ENCODE measurements at places on chromosomes 7 and 10. TPM values are rescaled to one million over a fixed set of nuclear protein-coding genes. Genes with fewer than 3 reads are reported as not detected.

Gene HOXA6
- polyA plus RNA-seq = 0.26 TPM

Gene MKI67
- polyA plus RNA-seq = 3.6 TPM

Gene ABCA13
- polyA plus RNA-seq = 0.02 TPM

Gene CLRN3
- 0.22 TPM for polyA plus RNA-seq

Gene CABCOCO1
- polyA plus RNA-seq = 1.0 TPM

Gene OR2A42
- polyA plus RNA-seq = 0.15 TPM

Gene EPO
- 0.06 TPM for polyA plus RNA-seq

Gene MACC1
- 1.1 TPM for polyA plus RNA-seq

Gene OPALIN
- polyA plus RNA-seq = not detected

Gene SHTN1
- polyA plus RNA-seq = 2.9 TPM

GRCh38 chr10:113047605-113047962, 97.5 kb downstream of the TCF7L2 start:
- H3K4me3 ChIP-seq = no peak overlapping the region
- no peaks in the 10 kb centered on the region for H3K4me1 ChIP-seq
- H3K36me3 ChIP-seq = no peaks in the 10 kb centered on the region
- H3K27me3 ChIP-seq = no peaks in the 10 kb centered on the region
- no peak for DNase-seq

- H3K4me1 ChIP-seq = peaks cover 14% of the 10 kb centered on the region
- no peak for DNase-seq
- H3K36me3 ChIP-seq = no peaks in the 10 kb centered on the region
These were observed 14.6 kb downstream of the AMZ1 start for GRCh38 chr7:2702594-2702957.

DNA sequence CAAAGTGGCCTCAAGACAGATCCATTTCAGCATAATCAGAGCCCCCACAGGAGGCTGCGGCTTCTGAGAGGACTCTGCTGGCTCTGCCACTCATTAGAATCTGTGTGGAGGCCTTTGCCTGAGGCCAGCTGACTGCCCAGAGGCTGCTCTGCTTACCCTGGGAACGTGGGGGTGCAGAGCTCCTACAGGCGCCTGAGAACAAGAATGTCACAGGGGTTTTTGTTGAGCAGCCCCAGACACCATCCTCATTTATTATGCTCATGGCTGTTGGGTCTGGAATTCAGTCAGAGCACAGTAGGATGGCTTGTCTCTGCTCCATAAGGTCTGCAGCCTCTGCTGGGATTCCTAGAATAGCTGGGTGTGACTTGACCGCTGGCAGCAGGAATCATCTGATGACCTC, 101.8 kb upstream of the GDF10 start:
- no peaks in the 10 kb centered on the region for H3K36me3 ChIP-seq
- no peak for DNase-seq
- H3K27me3 ChIP-seq = no peaks in the 10 kb centered on the region
- no peak overlapping the region for H3K27ac ChIP-seq

- DNase-seq = no peak
- no peaks in the 10 kb centered on the region for H3K36me3 ChIP-seq
- H3K4me1 ChIP-seq = peaks cover 55% of the 10 kb centered on the region
- H3K27me3 ChIP-seq = no peaks in the 10 kb centered on the region
These were observed 16.3 kb downstream of the SMURF1 start for GRCh38 chr7:99127636-99128035.

DNA sequence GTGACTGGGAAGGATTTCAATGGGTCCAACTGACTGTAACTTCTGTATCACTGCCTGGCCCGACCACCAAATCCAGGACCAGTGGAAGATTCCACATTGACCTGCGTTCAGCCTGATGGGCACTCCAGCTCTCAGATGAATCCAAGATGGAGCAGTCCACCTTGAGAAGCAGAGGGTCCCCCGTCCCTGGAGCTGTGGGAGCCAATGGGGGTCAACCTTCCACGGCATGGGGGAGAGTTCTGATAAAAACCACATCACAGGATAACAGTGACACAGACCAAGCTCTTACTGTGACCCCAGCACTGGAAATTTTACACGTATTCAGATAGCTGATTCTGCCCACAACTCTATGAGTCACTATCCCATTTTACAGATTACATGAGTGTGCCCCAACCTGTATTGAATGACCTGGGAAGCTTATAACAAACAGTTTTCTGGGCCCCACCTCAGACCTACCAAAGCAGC, 11.2 kb downstream of the ZCCHC24 start:
- no peak overlapping the region for H3K27ac ChIP-seq
- no peak for DNase-seq
- H3K4me1 ChIP-seq = peaks cover 46% of the 10 kb centered on the region
- peaks cover 5% of the 10 kb centered on the region for H3K36me3 ChIP-seq

- H3K4me1 ChIP-seq = peaks cover 29% of the 10 kb centered on the region
- H3K4me3 ChIP-seq = no peak overlapping the region
- DNase-seq = no peak
- no peaks in the 10 kb centered on the region for H3K36me3 ChIP-seq
- H3K27me3 ChIP-seq = peaks cover 20% of the 10 kb centered on the region
- no peak overlapping the region for H3K27ac ChIP-seq
These were observed 132.1 kb upstream of the BTBD16 start for GRCh38 chr10:122138831-122139625.

DNA sequence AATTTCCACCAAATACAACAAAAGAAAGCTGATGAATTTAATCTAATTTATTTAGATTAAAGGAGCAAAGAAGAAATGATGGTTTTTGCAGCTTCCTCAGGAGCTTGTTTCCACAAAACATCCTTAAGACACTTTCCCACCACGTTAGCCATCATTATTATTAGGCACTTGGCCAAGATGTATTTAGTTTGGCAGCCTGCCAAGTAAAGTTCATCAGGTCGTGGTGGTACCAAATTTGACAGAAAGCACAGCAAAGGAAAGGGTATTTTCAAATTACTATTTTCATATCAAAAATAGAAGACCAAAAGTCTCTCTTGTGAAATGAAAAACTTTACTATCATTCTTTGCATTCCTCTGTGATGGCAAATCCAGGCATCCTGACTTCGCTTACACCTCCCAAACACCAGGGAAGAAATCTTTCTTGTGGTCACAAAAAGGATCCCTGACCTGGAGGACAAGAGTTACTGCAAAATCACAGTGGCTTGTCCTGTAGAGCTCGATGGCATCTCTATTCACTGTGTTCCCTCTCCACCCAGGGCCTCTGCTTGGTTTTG, 123.1 kb upstream of the INHBA start:
- H3K27ac ChIP-seq = no peak overlapping the region
- DNase-seq = no peak
- no peaks in the 10 kb centered on the region for H3K27me3 ChIP-seq
- no peaks in the 10 kb centered on the region for H3K36me3 ChIP-seq
- no peak overlapping the region for H3K4me3 ChIP-seq

DNA sequence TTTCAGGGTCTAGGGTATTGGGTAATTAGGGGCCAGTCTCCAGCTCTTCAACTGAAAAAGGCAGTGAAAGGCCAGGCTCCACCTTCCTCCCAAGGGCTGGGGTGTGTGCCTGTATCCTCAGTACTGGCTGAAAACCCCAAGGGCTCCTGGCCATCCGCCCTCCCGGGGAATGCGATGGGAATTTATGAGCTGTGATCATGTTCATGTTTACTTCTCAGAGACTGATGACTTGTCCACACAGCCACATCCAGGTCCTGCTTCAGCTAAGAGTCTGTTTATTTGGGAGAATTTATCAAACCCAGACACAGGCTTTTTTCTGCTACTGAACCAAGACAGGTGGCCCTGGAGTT, 91.7 kb downstream of the CCDC3 start:
- no peak overlapping the region for H3K4me3 ChIP-seq
- no peak overlapping the region for H3K27ac ChIP-seq
- DNase-seq = no peak
- H3K4me1 ChIP-seq = no peaks in the 10 kb centered on the region

DNA sequence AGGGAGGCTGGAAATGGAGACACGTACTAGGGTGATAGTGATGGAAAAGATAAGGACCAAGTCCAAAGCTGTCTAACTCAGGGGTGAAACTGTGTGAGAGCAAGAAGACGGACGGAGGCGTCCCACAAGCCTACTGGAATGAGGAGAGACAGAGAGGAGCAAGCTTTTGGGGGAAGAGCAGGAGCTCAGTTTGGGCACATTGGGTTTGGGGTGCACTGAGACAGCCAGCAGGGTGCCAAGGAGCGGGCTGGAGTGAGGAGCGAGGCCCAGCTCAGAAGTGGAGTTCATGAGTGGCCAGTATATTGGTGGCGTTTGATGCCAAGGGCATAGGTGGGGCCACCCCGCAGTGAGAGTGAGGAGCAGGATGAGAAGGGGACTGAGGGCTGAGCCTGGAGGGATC, 22.6 kb downstream of the GHRHR start:
- H3K4me1 ChIP-seq = peaks cover 8% of the 10 kb centered on the region
- no peak overlapping the region for H3K27ac ChIP-seq
- H3K36me3 ChIP-seq = no peaks in the 10 kb centered on the region
- peaks cover 57% of the 10 kb centered on the region for H3K27me3 ChIP-seq

DNA sequence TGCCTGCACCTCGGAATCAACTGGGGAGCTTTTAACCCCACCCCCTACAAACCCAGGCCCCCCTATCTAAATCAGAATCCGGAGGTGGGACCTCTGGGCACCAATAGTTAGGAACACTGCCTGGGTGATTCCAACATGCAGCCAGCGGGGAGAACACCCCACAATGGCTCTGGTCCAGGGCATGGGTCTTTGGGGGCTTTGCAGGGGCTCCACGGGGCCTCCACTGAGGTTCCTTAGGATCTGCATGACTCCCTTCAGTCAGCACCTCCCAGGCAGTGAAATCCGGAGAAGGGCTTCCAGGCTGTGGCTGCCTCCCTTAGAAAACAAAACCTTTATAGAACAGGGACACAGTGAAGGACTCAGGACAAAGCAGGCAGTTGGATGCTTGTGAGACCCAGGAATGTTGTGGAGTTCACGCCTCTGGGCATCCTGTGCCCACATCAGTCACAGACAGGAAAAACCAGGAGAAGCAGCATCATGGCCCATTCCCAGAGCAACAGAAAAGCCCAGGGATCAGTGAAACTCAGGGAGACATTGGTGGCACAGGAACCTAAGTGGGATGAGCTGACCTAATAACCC, 16.5 kb upstream of the AOC1 start:
- no peaks in the 10 kb centered on the region for H3K27me3 ChIP-seq
- H3K4me3 ChIP-seq = no peak overlapping the region
- H3K27ac ChIP-seq = no peak overlapping the region
- H3K4me1 ChIP-seq = no peaks in the 10 kb centered on the region
- H3K36me3 ChIP-seq = no peaks in the 10 kb centered on the region

DNA sequence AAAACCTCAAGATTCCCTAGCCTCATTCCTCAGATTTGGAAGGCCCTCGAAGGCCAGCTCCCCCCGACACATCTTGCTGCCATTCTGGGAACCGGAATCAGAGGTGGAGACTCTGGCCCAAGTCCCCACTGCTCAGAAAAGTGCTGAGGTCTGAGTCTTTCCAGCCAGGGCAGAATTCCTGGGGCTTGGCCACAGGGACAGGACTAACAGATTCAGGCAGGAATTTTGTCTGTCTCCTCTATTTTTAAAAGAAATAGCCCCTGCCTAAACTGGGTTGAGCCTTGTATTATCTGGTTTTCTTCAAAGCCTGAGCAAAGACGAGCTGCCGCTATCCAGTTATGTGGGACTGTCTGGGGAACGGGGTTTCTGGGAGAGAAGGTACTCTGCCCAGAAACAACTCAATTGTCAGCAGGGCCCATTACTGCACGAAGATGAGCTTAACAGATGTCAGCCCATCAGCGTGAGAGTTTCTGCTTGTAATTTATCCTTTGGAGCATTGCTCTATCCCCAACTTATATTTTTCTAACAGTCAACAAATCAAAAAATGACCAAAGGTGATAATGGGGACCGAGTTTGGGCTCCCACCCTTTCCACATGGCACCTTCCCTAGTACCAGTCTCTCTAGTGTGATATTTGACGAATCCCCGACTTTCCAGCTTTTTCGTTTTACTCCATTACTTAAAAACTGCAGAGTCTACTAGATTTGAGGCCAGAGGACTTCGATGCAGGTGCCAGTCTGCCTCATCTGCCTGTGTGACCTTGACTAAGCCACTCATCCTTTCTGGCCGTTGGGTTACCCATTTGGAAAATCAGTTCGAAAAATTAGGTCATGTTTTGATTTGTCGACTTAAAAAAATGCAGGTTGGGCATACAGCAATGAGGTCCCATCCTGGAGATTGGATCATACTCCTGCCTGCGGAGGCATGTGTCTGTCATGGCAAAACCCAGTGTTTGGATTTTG, 110.9 kb downstream of the WDR11 start:
- H3K4me3 ChIP-seq = no peak overlapping the region
- H3K27ac ChIP-seq = no peak overlapping the region

GRCh38 chr7:148699024-148699781, 500 bp downstream of the CUL1 start:
- peak overlapping the region; percentile 98 for H3K27ac ChIP-seq
- H3K4me1 ChIP-seq = peaks cover 42% of the 10 kb centered on the region
- H3K36me3 ChIP-seq = no peaks in the 10 kb centered on the region
- H3K27me3 ChIP-seq = no peaks in the 10 kb centered on the region

- peak; percentile 41 for DNase-seq
- no peaks in the 10 kb centered on the region for H3K36me3 ChIP-seq
- no peaks in the 10 kb centered on the region for H3K27me3 ChIP-seq
- no peak overlapping the region for H3K4me3 ChIP-seq
These were observed 14.4 kb upstream of the YWHAG start for GRCh38 chr7:76372984-76373833.

- no peaks in the 10 kb centered on the region for H3K4me1 ChIP-seq
- no peaks in the 10 kb centered on the region for H3K27me3 ChIP-seq
- no peak for DNase-seq
- H3K27ac ChIP-seq = no peak overlapping the region
- H3K36me3 ChIP-seq = no peaks in the 10 kb centered on the region
These were observed 15.0 kb upstream of the COMMD3 start for GRCh38 chr10:22301193-22301592.

GRCh38 chr7:152336754-152337368, 98.9 kb downstream of the KMT2C start:
- H3K36me3 ChIP-seq = no peaks in the 10 kb centered on the region
- H3K4me1 ChIP-seq = peaks cover 66% of the 10 kb centered on the region
- no peak overlapping the region for H3K4me3 ChIP-seq
- DNase-seq = no peak
- no peaks in the 10 kb centered on the region for H3K27me3 ChIP-seq

All from spleen (tissue), 13 donors.